ENCODE measurements at places on chromosomes 6 and 20. TPM values are rescaled to one million over a fixed set of nuclear protein-coding genes. Genes with fewer than 3 reads are reported as not detected.

The KCNG1 gene
- total RNA-seq, result 7.4 TPM

The NOX3 gene
- total RNA-seq, result not detected

The HFE gene
- 12.1 TPM for total RNA-seq

The SOX18 gene
- 18.7 TPM for total RNA-seq

The OR2J3 gene
- not detected for total RNA-seq

The SRSF3 gene
- 356 TPM for total RNA-seq

The SLC26A8 gene
- not detected for total RNA-seq

The CST7 gene
- not detected for total RNA-seq

The ARHGAP18 gene
- 11.6 TPM for total RNA-seq

The REM1 gene
- not detected for total RNA-seq

The MUC22 gene
- not detected for total RNA-seq

The OSER1 gene
- total RNA-seq, result 37.8 TPM

The FAM83C gene
- total RNA-seq, result not detected

The GRIK2 gene
- total RNA-seq, result 6.6 TPM

The RAET1G gene
- 1.2 TPM for total RNA-seq

The RCAN2 gene
- total RNA-seq, result 0.05 TPM

The RMND1 gene
- 16.1 TPM for total RNA-seq

The OR2H1 gene
- total RNA-seq, result not detected

The PKIB gene
- 1.1 TPM for total RNA-seq

The ELOVL4 gene
- total RNA-seq, result 0.41 TPM

The KIF25 gene
- 0.44 TPM for total RNA-seq

The C20orf204 gene
- 1.9 TPM for total RNA-seq

The TOX2 gene
- 85.4 TPM for total RNA-seq

The PRPH2 gene
- not detected for total RNA-seq

The GSTA2 gene
- total RNA-seq, result not detected

The CSTF1 gene
- total RNA-seq, result 46.3 TPM

The CYB5R4 gene
- total RNA-seq, result 31.7 TPM

The THBS2 gene
- 0.05 TPM for total RNA-seq

The MLIP gene
- not detected for total RNA-seq

The PM20D2 gene
- 13.6 TPM for total RNA-seq

The GRM4 gene
- 1.3 TPM for total RNA-seq

The AKIRIN2 gene
- total RNA-seq, result 47.6 TPM

The TCF19 gene
- total RNA-seq, result 21.4 TPM

The RPS6KA2 gene
- 4.1 TPM for total RNA-seq

The LKAAEAR1 gene
- 0.67 TPM for total RNA-seq

The DEFB124 gene
- not detected for total RNA-seq

The TGM3 gene
- total RNA-seq, result not detected

The SEL1L2 gene
- total RNA-seq, result not detected

The PGC gene
- 0.18 TPM for total RNA-seq

The TSBP1 gene
- total RNA-seq, result not detected

The HS3ST5 gene
- total RNA-seq, result 0.05 TPM

The NKX2-4 gene
- total RNA-seq, result not detected

The PDE7B gene
- total RNA-seq, result 0.03 TPM

The PHACTR3 gene
- total RNA-seq, result 0.10 TPM

The FKBP1C gene
- total RNA-seq, result 0.49 TPM

The TRIM38 gene
- total RNA-seq, result 4.4 TPM

The PI3 gene
- not detected for total RNA-seq

The DTNBP1 gene
- 29.3 TPM for total RNA-seq

The SNPH gene
- total RNA-seq, result 6.4 TPM
